ENCODE measurements at places on chromosomes 7 and 10. TPM values are rescaled to one million over a fixed set of nuclear protein-coding genes. Genes with fewer than 3 reads are reported as not detected.

- DNase-seq = no peak
Measured at GRCh38 chr7:138493535-138493934, 33.5 kb downstream of the TRIM24 start.

DNA sequence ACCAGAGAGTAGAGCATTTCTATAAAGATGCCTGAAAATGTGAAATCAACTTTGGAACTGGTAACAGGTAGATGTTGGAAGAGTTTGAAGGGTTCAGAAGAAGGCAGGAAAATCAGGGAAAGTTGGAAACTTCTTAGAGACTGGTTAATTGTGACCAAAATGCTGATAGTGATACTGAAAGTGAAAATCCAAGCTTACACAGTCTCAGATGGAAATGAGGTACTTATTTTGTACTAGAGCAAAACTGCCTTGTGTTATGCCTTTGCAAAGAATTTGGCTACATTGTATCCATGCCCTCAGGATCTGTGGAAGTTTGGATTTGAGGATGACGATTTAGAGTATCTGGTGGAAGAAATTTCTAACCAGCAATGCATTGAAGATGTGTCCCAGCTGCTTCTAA is 430.6 kb upstream of the KCND2 start:
- DNase-seq = no peak

- no peak for DNase-seq
Measured at GRCh38 chr10:69088801-69089501, 1.0 kb downstream of the SRGN start.

GRCh38 chr10:127034790-127035189 is 129.6 kb downstream of the DOCK1 start:
- DNase-seq = no peak

- no peak for DNase-seq
Measured at GRCh38 chr7:137655804-137656203, 191.0 kb downstream of the DGKI start.

DNA sequence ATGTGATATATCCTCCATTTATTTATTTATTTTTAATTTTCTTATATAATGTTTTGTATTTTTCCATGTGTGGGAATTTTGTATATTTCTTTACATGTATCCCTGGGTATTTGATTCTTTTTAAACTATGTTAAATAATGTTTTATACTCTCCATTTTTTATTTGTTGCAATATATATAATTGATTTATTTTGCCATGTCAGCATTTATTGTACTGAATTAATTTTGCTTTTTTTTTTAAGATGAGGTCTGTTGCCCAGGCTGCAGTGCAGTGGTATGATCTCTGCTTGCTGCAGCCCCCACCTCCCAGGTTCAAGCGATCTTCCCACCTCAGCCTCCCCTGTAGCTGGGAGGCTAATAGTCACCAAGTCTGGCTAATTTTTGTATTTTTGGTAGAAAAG is 187.4 kb downstream of the CDC14C start:
- no peak for DNase-seq

- no peak for DNase-seq
Measured at GRCh38 chr7:44348300-44348699, 22.9 kb upstream of the CAMK2B start.

DNA sequence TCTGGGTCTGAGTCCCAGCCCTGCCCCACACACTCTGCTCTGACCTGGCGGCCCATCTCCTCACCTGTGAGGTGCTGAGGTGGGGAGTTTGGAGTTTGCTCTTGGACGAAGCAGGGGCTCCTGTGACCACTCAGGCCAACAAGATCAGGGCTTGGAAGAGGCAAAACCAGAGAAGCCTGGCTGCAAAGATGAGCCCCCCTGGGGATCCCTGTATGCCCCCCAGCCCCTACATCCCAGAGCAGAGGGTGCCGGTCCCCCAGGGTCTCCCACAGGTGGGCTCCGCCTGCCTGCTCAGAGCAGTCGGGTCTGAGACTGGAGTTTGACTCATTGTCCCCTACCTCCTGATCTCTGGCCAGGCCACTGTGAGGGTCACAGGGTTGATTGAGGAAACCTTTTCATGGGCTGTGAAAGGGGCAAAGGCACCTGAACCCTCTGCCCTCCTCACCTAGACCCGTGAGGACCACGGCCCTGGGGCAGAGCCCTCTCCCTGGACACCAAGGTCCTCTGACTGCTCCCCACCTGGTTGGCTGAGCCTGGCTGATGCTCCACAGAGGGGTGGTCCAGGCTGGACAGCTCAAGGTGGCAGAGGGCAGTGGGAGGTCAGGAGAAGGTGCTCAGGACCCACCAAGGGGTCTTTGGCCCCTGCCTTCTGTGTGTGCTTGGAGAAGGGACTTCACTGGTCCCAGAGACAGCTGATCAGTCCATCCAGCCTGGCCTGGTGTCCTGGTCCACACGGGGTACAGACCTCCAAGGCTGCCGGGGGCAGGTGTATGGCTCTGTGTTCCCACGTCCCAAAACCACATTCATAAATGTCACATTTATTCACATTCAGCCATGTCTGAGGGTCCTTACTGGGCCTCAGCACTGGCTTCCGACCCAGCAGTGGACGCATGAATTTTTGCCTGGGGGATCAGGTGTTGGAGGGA is 9.1 kb upstream of the SCART1 start:
- DNase-seq = no peak

GRCh38 chr10:114499630-114500190 is 95.4 kb upstream of the AFAP1L2 start:
- peak; percentile 93 for DNase-seq

DNA sequence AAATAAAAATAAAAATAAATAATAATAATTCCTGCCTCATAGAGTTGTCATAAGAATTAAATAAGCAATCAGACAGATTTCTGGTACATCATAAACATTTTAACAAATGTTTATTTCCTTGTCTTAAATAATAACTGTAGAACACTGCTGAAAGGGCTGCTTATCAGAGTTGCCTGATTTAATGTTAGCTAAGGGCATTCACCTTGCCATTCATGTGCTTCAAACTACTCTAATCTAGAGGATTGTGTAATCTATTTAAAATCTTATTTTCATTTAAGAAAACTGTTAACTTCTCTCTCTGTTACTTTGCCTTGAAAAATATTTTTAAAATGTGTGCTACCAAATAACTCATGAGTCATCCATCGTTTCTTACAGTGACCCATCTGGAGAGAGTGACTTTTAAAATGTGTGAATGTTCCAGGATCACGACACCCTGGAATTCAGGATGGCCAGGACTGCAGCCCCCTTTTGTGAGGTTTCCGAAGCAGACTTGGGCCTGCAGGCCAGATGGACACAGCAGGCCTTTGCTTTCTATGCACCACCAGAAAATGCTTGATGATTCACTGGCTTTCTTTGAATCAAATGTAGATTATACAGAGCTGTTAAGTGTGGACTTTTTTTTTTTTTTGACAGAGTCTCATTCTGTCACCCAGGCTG is 109.1 kb upstream of the TNS3 start:
- DNase-seq = no peak

DNA sequence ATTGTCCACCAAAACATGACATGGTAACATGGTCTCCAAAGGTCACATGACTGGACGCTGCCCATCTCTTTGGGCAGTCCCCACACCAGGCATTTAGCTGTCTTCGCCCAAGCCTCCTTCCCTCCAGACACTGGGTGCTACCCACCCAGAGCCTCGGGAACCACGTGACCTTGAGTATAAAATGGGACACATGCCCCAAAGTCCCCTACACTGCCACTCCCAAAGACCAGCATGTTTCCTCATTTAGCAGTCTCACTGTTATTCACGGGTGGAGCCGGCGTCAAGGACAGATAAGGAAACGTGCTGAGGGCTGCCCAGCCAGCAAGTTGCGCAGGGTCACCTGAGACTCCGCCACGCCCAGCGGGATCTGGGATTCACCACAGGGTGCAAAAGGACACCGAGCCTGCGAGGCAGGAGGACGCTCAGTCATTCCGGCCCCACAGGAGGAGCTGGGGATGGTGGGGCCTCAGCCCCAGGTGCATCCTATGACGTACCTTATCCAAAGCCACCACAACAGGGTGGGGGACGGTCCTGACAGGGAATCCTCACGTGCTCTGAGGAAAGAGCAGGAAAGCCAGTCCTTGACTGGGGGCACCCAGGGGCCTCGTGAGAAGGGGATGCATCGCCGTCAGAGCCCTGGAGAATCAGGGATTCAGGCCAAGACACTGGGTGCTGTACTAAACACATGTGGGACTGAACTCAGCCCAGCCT is 226.9 kb downstream of the TNS3 start:
- peak; percentile 87 for DNase-seq

- no peak for DNase-seq
Measured at GRCh38 chr10:77622889-77623291, 14.7 kb downstream of the KCNMA1 start.

DNA sequence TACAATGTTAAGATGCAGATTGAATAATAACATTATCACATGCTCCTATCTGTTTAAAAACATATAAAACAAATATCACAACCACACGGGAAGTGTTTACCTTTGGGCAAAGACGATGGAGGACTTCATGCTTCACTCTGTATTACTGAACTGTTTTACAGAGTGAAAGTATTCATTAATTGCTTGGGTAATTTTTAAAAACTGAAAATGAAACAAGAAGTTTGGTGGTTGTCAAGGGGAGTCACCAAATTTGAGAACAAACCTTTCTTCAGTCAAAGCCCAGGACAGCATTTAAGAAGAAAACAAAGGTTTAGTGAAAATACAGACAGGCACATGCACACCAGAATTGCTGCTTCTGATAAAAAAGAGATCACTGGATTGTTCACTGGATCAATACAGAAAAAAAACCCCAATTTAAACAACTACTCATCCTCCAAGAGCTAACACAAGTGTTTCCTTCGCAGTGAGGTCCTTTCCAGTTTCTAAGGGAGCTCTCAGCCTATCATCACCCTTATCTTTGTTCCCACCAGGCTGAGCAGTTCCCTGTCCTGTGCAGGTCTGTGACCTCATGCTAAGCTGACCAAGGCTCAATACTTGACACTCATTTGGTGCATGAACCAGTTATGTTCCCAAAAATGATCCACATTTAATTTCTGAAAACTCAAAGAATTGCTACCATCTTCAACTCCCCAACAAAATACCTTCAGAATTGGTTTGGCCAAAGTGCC is 8.8 kb downstream of the PARP12 start:
- DNase-seq = no peak

DNA sequence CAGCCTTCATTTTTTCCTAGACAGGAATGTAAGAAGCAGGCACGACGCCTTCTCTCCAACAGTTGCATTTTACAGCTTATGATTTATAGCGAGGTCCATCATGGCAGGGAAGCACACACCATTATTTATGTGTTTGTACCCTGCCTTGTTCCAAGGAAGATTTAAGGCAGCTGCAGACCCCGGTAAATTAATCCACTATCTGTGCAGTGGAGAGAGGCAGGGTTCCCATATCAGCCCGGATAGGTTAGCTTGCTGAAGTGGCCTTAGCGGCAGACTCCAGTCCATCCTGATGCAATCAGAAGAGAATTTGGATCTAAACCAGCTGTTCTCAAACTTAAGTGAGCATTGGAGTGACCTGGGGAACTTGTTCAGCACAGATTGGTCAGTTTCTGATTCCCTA is 359.4 kb downstream of the GALNT17 start:
- DNase-seq = no peak

- DNase-seq = no peak
Measured at GRCh38 chr7:133130166-133130565, 48.3 kb upstream of the CHCHD3 start.

- peak; percentile 38 for DNase-seq
Measured at GRCh38 chr10:11824825-11825224, 1.7 kb downstream of the PROSER2 start.

- no peak for DNase-seq
Measured at GRCh38 chr7:115672024-115672423, 358.5 kb downstream of the TFEC start.

GRCh38 chr7:49767719-49768118 is 5.7 kb upstream of the VWC2 start:
- no peak for DNase-seq

TFPI2 gene
- not detected for total RNA-seq

ITIH5 gene
- 28.6 TPM for total RNA-seq

FAM25G gene
- total RNA-seq = not detected

TMEM229A gene
- total RNA-seq = 2.8 TPM

LRCH4 gene
- total RNA-seq = 154 TPM

C7orf33 gene
- not detected for total RNA-seq

MACC1 gene
- 5.8 TPM for total RNA-seq

ASB15 gene
- total RNA-seq = not detected

TFR2 gene
- 3.5 TPM for total RNA-seq

CRYGN gene
- total RNA-seq = not detected

LRMDA gene
- total RNA-seq = 1.3 TPM

ATP5F1C gene
- 93.6 TPM for total RNA-seq

Data from stomach (tissue), 19 donors.